ENCODE measurements at places on chromosomes 1 and 21.

- no peak for DNase-seq
These were observed 6.3 kb downstream of the VANGL1 start for GRCh38 chr1:115647919-115648650.

DNA sequence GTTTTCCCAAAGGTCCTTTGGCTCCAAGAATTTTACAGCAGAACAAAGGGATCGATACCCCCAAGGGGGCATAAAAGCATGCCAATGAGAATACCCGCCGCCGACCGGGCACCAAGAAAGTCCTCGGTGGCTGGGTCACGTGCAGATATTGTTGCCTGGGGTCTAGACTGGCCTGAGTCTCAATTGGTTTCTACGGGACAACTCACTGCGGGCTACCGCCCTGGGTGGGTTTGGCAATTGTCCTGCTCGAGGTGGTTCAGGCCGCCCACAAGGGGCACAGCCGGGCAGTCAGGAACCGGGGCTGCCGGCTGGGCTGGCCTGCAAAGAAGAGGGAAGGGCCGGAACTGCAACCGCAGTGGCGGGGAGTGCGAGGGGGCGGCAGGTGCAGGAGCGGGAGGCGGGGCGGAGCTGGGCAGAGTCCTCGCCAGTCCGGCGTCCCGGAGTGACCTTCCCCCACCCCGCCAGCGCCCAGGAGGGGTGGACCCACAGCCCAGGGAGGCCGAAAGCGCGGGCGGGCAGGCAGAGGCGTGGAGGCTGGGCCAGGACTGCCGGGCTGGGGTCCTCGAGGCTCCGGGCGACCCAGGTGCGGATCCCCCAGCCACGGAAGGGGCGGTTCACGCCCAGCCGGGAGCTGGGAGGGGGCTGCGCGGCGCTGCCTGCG is 926 bp upstream of the ATP1B1 start:
- DNase-seq: no peak

- DNase-seq: no peak
These were observed 669 bp downstream of the XPR1 start for GRCh38 chr1:180632326-180633056.

- no peak for DNase-seq
These were observed 62.5 kb downstream of the WDR64 start for GRCh38 chr1:241714321-241715218.

GRCh38 chr1:211788626-211789025 is 41.9 kb downstream of the LPGAT1 start:
- no peak for DNase-seq

GRCh38 chr1:27413004-27413403 is 20.6 kb downstream of the GPR3 start:
- no peak for DNase-seq

GRCh38 chr1:21614419-21615115 is 54.6 kb downstream of the RAP1GAP start:
- DNase-seq: no peak

DNA sequence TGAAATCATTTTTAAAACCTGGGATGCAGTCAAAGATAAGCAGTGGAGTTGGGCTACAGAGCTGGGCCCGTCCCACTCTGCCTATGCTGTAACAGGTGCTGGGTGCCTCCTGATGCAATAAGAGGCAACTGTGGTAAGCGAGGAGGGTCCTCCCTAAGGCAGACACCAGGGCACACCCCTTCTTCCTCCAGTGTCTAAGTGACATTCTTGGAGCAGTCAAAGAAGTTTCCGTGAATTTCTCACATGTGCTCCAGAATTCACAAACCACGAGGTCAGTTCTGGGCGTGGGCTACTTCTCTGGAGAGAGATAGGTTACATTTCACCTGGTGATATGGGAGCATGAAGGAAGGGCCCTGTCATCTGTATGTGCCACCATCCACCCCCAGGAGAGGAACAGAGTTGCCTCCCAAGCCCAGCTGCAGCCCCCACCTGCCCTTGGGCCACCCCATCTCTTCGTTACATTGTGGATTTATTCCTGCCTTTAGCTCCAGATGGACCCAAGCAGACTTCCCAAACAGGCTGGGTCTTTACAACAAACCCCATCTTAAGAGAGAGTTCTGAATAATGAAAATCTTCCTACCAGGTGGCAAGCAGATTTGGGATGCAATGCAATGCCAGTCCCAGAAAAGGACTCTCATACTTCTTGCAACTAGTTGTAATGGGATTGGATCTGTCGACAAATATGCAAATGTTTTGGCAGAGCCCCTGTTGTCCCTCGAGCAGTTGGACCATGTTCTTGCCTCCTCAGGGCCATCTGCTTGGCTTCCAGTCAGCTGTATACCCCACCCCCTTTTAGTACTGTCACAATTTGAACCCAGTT is 82.5 kb upstream of the CNTN2 start:
- DNase-seq: no peak

DNA sequence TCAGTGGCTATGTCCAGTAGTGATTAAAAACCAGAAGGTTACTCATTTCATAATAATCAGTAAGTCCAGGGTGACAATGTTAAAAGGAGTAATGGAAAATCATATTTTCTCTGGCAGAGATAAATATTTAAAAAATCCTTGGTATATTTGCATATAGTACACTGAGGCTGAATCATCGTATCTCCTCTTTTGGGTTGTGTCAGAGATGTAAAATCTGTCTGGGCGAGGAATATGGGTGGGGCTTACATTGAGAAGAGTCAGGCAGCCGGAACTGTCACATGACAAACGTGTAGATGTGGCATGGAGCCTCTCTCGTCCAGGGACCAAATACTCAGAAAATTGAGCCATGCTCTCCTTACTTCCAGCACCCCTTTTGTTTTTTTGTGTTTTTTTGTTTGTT is 120.9 kb downstream of the FMN2 start:
- no peak for DNase-seq

DNA sequence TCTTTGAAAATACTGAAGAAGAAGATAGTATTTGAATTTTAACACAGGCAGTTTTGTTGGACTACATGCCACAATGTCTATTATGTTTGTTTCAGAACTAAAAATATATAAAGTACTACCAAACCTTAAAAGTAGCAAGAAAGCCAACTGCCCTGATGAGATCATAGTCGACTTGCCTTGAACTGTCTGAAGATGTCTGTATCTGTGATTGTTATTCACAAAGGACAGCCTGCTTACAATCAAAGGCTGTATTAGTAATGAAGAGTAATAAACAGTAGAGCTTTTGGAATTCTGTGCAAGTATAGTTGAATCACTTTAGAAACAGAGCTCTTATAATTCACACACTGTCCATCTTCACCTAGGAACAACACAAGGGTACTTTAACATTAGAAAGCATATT is 228.3 kb downstream of the NCAM2 start:
- DNase-seq: no peak

GRCh38 chr1:109024646-109025045 is 17.3 kb downstream of the WDR47 start:
- no peak for DNase-seq

- no peak for DNase-seq
These were observed 21.5 kb upstream of the ATP5PO start for GRCh38 chr21:33937146-33937545.

- DNase-seq: no peak
These were observed 126.7 kb downstream of the CDC42BPA start for GRCh38 chr1:227191607-227192006.

- no peak for DNase-seq
These were observed 342.0 kb downstream of the VAV3 start for GRCh38 chr1:107622966-107623365.

DNA sequence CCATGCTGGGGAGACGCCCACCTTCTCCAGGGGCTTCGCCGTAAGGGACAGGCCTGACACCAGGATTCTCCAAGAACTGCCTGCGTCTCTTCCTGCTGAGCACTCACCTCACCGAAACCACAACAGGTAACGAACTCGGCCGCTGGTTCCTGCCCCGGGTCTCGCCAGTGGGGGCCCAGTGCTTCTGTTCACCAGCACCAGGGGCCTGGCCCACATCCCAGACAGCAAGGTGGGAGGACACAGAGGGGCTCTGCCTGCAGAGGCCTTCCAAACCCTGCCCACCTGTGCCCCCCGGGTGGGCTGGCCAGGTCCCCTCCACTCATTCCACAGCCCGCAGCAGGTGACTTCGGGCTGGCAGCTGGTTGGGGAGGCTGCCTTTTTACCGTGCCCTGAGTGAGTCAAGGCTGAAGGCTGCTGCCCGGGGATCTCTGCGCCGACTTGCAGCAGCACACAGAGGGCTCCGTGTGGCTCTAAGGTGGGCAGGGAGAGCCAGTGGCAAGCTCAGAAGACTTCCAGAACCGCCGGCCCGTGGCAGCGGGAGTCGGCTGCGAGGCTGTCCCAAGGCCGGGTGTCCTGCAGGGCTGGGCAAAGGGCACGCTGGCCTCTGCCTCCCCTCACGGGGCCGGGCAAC is 14.7 kb upstream of the COL18A1 start:
- DNase-seq: no peak

GRCh38 chr1:113219377-113219776 is 146.4 kb downstream of the LRIG2 start:
- DNase-seq: no peak

DNA sequence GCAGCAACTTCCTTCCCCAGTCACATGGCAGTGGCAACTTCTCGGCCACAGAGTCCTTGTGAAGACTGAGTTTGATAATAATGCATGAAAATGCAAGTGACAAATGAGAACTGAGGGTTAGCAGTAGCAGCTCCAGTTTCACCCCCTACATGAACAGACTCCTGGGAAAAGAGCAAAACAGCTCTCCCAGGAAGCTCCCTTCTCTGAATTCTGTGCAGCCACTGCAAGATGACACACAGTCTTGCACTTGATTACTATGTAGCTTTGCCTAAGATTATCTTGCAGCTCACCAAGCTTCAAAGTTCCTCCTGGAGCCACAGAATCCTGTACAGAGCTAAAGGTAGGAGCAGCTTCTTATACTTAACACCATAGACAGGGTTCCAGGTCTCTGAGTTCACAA is 4.7 kb downstream of the PGBD5 start:
- DNase-seq: no peak

- DNase-seq: no peak
These were observed 137.4 kb upstream of the USP25 start for GRCh38 chr21:15592271-15592860.

DNA sequence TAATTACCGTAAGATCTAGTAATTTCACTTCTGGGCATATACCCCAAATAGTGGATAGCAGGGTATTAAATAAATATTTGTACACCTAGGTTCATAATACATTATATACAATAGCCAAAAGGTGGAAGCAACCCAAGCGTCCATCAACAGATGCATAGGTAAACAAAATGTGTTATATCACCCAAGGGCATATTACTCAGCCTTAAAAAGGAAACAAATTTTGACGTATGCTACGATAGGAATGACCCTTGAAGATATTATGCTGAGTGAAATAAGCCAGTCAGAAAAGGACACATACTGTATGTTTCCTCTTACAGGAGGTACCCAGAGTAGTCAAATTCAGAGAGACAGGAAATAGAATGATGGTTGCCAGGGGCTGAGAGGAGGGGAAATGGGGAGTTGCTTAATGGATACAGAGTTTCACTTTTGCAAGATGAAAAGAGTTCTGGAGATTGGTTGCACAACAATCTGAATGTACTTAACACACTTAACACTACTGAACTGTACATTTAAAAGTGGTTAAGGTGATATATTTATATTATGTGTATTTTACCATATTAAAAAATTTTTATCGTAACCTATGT is 36.6 kb upstream of the KCTD3 start:
- DNase-seq: no peak

DNA sequence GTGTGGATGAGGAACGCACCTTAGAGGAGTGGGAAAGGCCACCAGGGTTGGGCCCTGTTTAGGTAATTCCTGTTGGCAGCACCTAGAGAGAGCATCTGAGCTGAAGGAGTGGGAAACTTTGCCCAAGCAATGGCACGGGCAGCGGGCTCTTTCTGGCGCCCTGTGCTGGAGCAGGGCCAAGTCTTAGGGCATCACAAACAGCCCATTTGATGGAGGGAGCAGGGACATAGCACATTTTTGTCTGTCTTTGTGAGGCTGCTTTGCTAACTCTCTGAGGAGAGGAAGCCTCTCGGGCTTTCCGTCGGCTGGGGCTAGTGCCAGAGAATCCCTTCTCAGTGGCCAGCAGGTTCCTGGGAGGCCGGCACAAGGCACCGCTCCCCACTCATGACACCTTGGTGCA is 22.5 kb upstream of the CNTN2 start:
- no peak for DNase-seq

DNA sequence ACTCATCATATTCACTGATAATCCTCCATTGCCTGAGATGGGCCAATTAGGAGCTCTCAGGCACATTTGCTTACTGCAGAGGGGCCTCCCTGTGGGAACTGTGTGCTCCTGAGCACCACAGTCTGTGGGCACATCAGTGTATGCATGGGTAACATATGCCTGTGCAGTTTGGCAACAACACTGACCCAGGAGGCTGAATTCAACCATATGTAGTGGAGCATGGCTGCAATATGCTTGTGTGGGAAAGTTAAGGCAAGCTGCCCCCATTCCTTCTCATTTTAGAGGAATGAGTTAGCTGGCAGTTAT is 11.8 kb upstream of the FMOD start:
- no peak for DNase-seq
